ENCODE measurements at places on chromosomes 5 and 9. TPM values are rescaled to one million over a fixed set of nuclear protein-coding genes. Genes with fewer than 3 reads are reported as not detected.

DNA sequence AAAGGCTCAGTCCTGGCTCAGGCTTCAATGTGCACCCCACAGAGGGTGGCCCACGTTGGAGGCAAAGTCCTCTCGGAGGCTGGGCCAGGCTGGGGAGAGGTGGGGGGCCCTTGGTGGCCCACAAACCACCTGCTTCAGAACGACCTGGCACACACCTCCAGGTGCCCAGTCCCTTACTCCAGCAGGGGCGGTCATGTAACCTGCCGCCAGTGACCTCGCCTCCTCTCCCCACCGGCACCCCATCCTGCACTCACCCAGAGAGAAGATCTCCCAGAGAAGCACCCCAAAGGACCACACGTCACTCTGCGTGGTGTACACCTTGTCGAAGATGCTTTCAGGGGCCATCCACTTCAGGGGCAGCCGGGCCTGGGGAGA, 22.5 kb upstream of the SCGB3A1 start:
- no peak for DNase-seq

DNA sequence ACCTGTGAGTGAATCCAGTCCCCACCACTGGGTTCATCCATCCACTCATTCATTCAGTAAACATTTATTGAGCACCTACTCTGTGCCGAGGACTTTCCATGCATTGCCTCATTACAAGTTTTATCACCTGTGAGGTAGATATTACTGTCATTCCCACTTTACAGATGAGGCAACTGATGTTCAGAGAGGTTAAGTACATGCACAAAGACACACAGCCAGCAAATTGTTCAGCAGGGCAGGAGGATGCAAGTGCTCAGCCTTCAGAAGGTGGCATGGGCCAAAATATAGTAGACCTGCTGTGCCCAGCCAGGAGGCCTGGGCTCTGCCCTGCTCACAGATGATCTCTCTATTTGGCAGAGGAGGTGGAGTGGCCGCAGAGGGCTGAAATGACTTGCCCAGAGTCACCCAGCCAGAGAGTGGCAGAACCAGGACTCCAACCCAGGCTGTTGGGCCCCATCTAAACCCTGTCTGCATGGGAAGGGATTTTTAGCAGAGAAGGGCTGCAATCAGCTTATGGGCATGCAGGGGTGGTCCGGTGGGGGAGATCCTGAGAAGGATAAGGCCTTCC, 7.6 kb upstream of the NEURL1B start:
- DNase-seq, result no peak

DNA sequence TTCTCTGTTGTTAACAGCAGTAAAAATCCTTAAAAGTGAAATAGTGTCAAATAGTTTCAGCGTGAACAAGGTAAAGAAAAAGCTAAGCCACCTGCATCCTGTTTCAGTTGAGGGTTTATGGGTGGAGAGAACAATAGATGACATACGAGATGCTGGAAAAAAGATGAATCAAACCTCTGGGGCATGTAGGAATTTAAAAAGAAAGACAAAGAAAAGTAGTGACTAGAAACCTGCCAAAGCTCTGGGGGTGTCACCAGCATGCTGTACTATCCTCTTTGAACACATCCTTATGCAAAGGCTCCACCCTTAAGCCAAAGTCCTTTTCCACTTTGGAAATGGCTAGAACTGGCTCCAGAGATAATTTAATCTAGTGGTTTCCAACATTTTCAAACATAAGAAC, 22.2 kb downstream of the SCAI start:
- peak; percentile 71 for DNase-seq

DNA sequence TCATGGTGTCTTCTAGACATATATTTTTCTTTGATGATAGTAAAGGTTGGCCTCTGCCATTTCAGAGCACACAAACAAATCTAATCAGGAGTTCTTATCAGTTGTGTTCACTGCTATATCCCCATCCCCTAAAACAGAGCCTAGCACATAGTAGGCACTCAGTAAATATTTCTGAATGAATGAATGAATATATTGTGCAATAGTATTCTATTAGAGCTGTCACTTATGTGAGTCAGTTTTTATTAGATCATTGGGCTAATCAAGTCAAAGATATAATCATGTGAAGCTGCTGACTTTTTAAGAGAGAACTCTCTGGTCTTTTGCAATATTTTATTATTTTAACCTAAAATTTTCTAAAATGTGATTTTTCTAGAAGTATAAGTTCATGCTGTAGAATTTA, 84.2 kb downstream of the CHSY3 start:
- no peak for DNase-seq

GRCh38 chr5:79687889-79688288, 1.7 kb upstream of the CMYA5 start:
- no peak for DNase-seq

GRCh38 chr5:103915081-103915480, 352.5 kb upstream of the NUDT12 start:
- DNase-seq, result no peak

GRCh38 chr5:144292029-144292428, 121.4 kb downstream of the KCTD16 start:
- DNase-seq, result no peak

- no peak for DNase-seq
These were observed 153.5 kb upstream of the SH3GL2 start for GRCh38 chr9:17425384-17425783.

GRCh38 chr9:130488621-130489330, 44.0 kb downstream of the ASS1 start:
- no peak for DNase-seq

- no peak for DNase-seq
These were observed 975.4 kb downstream of the NR2F1-AS1 start for GRCh38 chr5:92605591-92605990.

- no peak for DNase-seq
These were observed 236.7 kb downstream of the CDH18 start for GRCh38 chr5:19751326-19751725.

The PCDHGA2 gene
- total RNA-seq, result 0.39 TPM

The PNPLA7 gene
- 1.1 TPM for total RNA-seq

The DPP7 gene
- total RNA-seq, result 66.8 TPM

The NDOR1 gene
- total RNA-seq, result 2.4 TPM

The SPINK4 gene
- not detected for total RNA-seq

The LECT2 gene
- total RNA-seq, result not detected

The FOXD4L6 gene
- under 0.01 TPM for total RNA-seq

The CBY3 gene
- total RNA-seq, result not detected

The SHOC1 gene
- not detected for total RNA-seq

Data from dermis microvascular lymphatic vessel endothelial cell (primary cell).